ENCODE measurements at places on chromosomes 3 and 15.

- no peak for DNase-seq
Measured at GRCh38 chr3:127889976-127890650, 24.9 kb upstream of the KBTBD12 start.

GRCh38 chr15:78167227-78167888 is 18.2 kb downstream of the IDH3A start:
- peak; percentile 56 for DNase-seq

DNA sequence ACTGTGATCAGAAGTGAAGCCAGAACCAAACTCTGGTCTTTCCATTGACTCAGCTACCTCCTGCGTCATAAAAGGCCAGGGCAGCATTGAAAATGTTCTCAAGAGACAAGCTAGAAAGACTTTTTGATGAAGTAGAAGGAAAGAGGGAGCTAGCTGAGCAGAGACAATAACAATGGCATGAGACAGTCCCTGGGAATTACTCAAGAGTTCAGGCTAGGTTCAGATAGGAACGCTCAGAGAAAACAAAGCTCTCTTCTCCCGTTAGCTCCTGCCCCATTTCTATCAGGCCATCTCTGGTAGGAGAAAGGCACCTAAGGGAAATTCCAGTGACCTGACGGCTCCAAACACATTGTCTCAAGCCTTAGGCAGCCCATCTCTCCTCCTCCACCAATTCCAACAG is 7.0 kb upstream of the OXTR start:
- no peak for DNase-seq

- DNase-seq, result no peak
Measured at GRCh38 chr3:32381922-32382321, 9.7 kb upstream of the CMTM7 start.

DNA sequence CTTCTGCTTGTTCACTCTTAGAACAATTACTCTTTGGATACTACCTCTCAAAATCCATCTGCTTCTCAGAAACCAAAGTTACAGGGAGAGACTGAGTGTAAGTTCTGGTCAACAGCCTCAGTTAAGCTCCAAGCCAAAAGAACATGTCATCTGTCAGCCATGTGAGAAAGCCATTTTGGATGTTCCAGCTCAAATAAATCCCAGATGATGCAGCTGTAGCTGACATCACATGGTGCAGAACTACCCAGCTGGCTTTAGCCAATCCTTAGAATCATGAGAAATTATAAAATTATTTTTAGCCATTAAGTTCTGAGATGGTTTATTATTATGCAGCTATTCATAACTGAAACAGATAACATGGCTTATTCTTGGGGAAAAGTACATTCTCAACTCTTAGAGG is 696.0 kb downstream of the ZNF385D start:
- no peak for DNase-seq

GRCh38 chr15:62248277-62248984 is 83.3 kb upstream of the C2CD4B start:
- DNase-seq, result no peak

DNA sequence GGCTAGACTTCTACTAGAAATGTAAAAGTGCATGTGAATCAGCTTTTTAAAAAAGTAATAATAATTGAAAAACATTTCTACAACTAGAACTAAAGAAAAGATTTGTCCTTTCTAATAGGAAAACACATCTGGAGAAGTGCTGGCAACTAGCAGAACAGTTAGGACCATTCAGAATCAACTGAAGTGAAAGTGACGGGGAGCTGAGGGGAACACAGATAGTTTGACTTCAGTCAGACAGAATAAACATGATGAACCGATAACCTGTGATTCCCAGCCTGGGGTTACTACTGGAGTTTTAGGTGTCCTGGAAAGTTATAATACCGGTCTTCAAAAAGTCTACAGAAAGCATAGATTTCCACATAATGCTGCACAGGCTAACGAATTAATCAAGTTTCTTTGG is 28.1 kb downstream of the OPA1 start:
- DNase-seq, result no peak

DNA sequence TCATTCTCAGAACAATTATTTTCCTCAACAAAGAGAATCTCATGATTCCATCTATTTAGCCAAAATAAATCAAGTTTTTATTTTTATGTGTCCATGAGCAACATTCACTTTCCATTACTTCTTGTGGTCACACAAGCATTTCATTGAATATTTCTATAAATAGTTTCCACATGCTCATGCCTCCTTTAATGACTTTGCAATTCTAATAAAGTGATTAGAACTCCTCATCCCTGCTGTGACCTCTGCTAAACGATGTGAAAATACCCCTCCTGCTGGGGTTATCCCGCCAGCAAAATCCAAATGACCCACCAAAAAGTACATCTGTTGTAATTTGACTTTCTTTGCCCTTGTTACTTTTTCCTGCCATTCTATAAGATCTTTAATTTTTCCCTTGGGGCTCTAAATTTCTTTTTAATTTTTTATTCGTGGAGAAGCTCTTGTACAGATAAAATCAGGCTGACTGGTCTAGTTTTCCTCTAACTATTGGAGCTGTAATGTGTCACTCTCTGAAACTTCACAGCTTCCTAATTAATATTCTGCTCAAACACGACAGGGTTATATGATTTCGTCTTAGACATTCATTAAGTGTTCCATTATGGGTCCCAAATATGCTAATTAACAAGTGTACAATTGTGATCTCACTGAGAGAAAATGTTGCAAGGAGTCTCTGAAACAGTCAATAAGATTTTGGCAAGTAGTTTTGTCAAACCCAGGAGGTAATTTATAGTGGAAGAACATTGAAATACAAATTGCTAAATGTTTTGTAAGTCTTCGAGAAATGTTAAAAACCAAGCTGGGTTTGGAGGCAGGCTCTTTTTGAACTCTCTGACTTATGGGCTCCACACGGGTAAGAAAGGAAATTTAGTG is 533.1 kb upstream of the NAALADL2 start:
- DNase-seq, result no peak

- DNase-seq, result no peak
Measured at GRCh38 chr3:114356066-114356465, 62.2 kb downstream of the TIGIT start.

GRCh38 chr3:175896655-175897054 is 1037.5 kb downstream of the NAALADL2 start:
- DNase-seq, result no peak

DNA sequence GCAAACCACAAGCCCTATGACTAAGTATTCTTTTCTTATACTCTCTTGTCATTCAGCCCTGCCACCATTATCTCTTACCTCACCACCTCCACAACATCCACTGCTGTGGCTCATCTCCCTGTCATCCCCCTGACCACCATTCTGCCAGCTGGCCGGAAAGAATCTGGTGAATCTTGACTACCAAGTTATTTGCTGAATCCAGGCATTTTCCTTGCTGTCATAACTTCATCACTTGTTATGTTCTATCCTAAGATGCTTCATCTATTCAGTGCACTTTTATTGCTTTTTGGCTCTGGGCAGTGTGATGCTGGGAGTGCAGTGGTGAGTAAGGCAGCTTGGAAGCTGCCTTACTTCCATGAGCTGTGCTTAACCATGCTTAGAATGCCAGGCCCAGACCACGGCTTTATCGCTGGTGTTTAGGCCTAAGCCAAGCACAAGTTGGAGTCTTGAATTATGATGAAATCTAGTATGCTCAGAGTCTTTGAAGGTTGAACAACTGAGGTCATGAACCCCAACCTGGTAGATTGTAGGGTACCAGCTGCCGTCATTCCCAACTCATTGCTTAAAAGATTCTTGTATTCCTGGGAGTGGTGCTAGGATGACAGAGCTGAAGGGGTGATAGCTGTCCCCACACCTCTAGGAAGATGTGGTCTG is 27.0 kb upstream of the APH1B start:
- no peak for DNase-seq

DNA sequence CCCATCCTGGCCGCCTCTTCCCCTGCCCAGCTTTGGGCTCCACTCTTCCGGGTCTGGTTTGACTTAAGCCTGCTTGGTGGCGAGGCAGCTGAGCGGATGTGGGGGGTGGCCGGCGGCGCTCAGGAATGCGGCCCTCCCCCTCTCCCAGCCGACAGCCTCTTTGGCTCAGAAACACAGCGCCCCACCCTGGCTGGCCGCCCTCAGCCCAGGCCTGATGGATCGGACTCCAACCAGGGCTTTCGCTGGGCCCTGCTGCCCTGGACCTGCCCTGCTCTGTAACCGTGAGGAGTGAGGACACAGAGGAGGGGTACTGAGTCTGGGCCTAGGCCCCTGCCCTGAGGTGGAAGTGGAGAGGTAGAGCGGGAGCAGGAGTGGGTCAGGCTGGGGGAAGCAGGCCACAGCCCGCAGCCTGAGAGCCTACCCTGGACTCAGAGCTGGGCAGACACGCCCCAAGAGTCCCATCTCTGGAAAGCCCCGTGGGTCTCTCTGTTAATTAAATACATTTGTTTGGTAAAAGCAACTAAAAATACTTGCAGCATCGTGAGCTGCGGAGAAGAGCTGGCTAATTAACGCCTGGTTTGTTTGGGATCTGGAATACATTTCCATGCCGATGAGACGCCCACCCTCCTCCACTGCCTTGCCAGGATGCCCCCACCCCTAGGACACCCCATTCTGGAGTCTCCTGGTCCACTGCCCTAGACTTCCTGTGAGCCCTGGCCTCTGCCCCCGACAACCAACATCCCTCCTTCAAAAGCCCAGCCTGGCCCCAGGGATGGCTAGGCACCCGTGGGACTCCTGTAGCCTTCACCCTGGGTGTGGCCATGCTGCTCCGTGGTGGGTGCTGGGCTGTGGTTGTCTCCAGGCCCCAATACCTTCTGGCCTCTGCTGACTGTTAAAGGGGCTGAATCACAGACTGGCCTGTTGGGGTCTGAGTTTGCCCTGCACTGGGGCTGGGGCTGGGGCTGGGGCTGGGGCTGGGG is 19.6 kb downstream of the PLXNA1 start:
- DNase-seq, result no peak

DNA sequence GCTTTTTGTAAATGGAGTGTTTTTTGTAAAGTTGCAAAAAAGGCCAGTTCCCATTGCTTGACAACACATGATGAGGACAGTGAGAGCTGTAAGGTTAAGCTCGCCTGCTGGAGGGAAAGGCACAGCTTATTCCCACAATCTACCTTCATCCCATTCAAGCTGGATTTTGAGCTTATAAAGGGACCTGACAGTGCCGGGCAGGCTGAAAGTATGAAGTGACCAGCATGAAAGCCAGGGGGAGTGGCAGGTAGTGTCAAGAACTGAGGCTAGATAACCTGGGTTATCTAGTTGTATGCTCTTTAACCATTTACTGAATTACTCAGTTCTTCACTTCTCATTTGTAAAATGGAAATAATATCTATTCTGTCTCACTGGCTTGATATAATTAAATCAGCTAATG is 52.3 kb upstream of the KPNA4 start:
- no peak for DNase-seq

DNA sequence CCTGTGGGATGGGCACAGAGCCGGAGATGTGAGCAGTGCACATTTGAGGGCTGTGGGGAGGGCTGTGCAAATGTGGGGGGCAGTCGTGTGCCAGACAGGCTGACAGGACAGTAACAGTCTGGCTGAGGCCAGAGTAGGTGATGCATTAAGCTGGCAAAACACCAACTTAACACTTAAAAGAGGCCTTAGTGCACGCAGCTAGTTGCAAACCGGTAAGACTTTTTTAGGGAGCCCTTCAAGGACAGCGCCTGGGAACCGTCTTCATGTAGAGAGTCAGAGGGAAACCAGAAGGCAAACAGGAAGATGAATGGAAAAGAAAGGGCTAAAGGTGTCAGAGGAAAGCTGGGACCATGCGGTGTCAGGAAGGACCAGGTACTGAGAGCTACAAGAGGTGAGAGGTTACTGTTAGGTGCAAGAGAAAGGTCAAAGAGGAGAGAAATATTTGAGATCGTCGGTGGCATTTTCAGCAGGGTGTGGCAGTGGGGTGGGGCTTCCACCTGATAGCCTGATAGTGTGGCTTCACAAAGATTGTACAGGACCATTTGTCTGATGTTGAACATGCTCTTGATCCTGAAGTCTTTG is 30.0 kb upstream of the CHD2 start:
- DNase-seq, result no peak

DNA sequence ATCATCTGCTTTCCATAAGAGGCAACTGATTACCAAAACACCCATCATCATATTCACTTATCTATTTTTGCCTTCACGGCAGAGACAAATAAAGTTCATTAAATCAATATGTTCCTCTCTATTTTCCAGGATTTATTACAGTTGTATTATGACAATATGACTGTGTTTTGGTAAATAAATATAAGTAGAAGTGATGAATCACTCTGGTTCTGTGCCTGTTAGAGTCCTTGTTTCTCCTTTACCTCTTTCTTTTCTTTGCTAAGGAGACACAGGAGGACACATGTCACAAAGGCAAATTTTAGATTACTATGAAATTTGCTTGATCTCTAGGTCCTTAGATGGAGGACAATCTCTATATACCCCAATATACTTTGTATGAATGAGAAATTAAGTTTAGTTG is 152.6 kb upstream of the PLSCR5 start:
- no peak for DNase-seq

- no peak for DNase-seq
Measured at GRCh38 chr3:195714380-195715011, 6.3 kb upstream of the MUC20 start.

DNA sequence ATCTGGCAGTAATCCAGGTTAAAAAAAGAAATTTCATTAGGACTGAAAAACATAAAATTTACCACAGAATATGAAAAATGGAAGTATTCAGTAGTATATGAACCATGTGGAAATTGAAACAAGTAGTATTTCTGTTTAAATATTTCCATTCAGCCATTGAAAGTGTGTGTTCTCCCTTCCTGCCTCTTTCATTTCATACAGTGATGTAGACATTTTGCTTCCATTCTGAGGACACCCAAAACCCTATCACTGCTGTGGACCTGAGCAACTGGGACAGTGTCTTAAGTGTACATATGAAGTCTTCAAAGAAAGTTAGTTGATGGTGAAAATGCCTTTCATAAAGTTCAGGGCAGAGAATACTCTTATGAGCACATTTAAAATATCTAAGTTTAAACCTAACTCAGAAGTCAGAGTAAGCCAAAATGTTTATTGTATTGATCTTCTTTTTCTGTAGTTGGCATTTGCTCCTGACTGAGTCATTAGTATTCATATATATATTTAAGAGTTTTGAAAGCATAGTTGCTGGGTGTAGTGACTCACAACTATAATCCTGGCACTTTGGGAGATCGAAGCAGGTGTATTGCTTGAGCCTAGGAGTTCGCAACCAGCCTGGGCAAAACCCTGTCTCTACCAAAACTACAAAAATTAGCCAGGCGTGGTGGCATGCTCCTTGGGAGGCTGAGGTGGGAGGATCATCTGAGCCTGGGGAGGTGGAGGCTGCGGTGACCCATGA is 198.8 kb downstream of the KLHL25 start:
- no peak for DNase-seq

- no peak for DNase-seq
Measured at GRCh38 chr3:134279466-134279865, 28.8 kb upstream of the RYK start.

GRCh38 chr15:63792584-63792983 is 41.2 kb downstream of the HERC1 start:
- DNase-seq, result no peak

GRCh38 chr15:91150502-91151160 is 50.6 kb downstream of the SV2B start:
- no peak for DNase-seq
